Right renal cortex interstitium (tissue), 3 donors: ENCODE measurements at places on chromosomes 7 and 10. TPM values are rescaled to one million over a fixed set of nuclear protein-coding genes. Genes with fewer than 3 reads are reported as not detected.

GRCh38 chr7:113015034-113015645 is 71.5 kb downstream of the GPR85 start:
- DNase-seq: no peak

The WNT8B gene
- 0.69 TPM for polyA plus RNA-seq

- DNase-seq: no peak
Observed at GRCh38 chr7:112080978-112081377, 125.2 kb downstream of the DOCK4 start.

The PRF1 gene
- polyA plus RNA-seq: 0.82 TPM

The ADRB1 gene
- polyA plus RNA-seq: 0.10 TPM

GRCh38 chr7:135247746-135248471 is 14.3 kb downstream of the STRA8 start:
- no peak for DNase-seq

DNA sequence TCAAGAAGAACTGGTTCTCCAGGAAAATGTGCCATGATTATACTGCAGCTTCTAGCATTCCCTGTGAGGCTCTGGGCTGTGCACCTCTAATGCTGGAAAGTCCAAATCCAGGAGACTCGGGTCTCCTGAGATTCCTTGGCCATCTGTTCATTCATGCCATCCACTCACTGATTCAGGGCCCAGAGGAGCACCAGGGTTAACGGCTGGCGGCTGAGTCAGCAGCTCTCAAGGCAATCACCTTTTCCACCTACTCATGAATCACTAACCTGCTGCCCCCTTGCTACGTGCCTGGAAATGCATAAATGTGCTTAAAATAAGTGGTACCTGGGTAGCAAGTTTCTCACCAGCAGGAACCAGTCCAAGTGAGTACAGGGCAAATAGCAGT is 132.7 kb downstream of the KCNMA1 start:
- no peak for DNase-seq

The SPDYE11 gene
- polyA plus RNA-seq: 0.21 TPM

- DNase-seq: peak; percentile 71
Observed at GRCh38 chr7:30548845-30549244, 44.2 kb upstream of the GGCT start.

GRCh38 chr7:144780071-144780608 is 55.7 kb downstream of the TPK1 start:
- DNase-seq: no peak

DNA sequence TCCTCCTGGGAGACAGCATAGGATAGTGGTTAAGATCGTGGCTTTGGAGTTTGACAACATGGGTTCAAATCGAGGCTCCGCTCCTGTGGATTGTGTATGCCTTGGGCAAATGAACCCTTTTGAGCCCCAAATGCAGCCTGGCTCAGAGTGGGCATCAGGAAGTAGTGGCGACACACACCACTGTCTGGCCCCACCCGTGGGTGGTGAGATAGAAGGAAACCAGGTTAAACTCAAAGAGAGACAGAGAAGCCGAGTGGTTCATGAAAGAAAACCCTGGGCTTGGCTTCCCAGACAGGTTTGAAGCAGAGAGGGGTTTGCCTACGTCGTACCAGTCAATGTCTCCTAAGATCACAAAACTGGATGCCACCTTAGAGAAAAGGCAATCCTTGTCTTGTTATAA is 57.7 kb downstream of the PRTFDC1 start:
- no peak for DNase-seq

The ABCA13 gene
- 0.86 TPM for polyA plus RNA-seq

The WAPL gene
- polyA plus RNA-seq: 51.1 TPM

- no peak for DNase-seq
Observed at GRCh38 chr7:158486919-158487318, 100.7 kb downstream of the PTPRN2 start.

DNA sequence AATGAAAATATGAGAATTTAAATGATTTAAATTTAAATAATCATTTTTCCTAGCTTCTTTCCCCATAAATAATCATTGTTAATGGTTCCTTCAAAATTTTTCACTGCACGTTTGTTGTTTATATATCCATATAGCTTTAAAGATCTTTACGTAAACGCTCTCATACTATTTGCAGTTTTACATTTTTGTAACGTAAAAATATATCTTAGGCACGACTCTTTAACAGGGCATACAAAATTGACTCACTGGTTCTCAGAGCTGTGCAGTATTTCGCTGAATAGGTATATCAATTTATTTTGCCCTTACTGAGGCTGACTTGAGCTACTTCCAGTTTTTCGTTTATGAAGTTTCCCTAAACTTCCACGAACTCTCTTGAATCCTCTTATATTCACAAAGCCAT is 105.7 kb downstream of the LRRN3 start:
- no peak for DNase-seq

The MOGAT3 gene
- 0.60 TPM for polyA plus RNA-seq

The AOC1 gene
- polyA plus RNA-seq: 41.9 TPM

GRCh38 chr7:139643951-139644585 is 120.6 kb downstream of the CLEC2L start:
- DNase-seq: no peak

DNA sequence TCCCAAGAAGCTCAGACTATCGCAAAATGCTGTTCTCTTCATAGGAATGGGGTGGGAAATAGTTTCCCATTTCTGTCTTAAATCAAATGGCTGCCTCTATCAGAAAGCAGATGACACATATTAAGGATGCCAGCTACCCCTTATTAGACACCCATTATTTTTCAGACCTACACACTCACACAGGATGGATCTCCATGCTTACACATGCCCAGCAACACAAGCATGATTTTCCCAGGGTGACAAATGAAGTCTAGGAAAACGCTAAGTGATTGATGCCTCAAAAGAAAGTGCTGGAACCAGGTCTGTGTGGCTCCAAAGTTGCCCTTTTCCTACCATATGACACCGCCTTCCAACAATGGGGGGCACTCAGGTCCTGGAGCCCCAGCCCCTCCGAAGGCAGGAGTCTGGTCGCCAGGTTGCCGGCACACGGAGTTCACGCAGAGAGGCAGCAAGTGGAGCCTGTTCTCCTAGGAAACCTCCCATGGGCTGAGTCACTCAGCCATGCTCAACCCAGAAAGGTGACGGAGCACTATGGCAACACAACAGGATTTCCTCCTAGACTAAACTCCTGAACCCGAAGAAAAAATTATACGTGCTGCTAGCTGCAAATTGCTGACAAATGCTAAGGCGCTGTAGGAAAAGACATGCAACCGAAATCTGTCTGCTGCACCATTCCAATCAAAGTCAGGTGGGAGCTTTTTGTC is 19.8 kb downstream of the VOPP1 start:
- DNase-seq: peak; percentile 53

DNA sequence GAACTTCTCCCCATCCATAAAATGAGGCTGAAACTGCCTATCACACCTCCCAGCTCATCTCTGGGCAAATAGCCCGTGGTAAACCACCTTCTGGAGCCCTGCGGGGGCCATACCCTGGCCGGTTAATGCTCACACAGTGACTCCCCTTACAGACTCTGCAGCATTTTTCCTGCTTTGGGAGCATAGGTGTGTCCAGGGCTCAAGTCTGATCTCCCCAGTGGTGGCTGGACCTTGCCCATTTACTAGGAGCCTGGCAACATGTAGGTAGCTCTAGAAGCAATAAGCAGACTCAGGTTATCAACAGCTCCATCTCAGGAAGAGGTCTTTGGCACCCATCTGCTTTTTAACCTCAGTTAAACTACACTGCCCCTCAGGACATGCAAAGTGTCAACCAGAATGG is 5.5 kb upstream of the CDHR1 start:
- DNase-seq: no peak

The HOXA1 gene
- 2.3 TPM for polyA plus RNA-seq

DNA sequence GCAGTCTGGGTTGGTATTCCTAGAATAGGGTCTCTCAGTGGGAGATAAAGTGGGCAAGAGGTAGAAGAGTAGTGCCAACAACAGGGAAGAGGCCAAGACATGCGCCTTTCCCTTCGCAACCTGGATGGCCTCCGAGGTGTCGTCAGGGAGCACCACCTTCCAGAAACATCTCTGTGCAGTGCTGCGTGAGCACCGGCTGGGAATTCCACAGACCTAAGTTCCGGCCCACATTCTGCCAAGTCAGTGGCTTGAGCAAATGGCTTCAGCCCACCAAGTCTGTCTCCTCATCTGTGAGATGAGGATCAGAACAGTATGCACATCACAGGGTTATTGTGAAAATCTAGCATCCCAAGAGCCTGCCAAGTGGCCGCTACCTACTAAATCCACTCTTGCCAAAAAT is 40.6 kb downstream of the CCDC3 start:
- no peak for DNase-seq

The PSMC2 gene
- 130 TPM for polyA plus RNA-seq

DNA sequence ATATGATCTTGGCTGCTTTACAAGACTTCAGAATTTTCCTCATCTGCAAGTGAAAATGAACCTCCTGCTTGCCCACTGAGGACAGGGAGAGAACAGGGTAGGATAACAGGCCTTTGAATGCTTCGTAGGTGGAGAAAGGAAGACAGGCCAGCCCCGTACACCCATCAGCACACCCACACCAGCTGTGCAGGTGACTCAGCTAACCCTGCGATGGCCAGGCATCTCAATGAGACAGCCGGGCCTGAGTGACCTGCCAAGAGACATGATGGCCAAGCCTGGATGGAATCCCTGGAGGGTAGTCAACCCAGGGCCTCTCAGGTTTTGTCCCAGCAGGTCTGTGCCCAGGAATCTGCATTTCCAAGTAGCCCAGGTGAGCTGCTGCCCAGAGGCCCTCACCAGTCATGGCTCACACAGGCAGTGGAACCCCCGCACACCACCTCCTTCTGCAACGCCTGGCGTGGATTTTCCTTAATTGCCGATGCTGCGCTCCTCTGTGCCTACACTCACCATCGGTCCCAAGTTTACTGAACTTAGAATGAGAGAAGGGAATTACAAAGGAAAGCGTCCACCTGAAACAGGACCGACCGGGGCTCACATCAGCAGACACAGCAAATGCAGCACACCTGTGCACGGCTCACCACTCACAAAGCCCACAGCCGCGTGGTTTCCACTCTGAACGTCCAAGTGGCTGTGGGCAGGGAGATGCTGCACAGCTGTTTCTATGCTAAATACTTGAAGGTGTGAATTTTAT is 163.7 kb downstream of the DIP2C start:
- no peak for DNase-seq

DNA sequence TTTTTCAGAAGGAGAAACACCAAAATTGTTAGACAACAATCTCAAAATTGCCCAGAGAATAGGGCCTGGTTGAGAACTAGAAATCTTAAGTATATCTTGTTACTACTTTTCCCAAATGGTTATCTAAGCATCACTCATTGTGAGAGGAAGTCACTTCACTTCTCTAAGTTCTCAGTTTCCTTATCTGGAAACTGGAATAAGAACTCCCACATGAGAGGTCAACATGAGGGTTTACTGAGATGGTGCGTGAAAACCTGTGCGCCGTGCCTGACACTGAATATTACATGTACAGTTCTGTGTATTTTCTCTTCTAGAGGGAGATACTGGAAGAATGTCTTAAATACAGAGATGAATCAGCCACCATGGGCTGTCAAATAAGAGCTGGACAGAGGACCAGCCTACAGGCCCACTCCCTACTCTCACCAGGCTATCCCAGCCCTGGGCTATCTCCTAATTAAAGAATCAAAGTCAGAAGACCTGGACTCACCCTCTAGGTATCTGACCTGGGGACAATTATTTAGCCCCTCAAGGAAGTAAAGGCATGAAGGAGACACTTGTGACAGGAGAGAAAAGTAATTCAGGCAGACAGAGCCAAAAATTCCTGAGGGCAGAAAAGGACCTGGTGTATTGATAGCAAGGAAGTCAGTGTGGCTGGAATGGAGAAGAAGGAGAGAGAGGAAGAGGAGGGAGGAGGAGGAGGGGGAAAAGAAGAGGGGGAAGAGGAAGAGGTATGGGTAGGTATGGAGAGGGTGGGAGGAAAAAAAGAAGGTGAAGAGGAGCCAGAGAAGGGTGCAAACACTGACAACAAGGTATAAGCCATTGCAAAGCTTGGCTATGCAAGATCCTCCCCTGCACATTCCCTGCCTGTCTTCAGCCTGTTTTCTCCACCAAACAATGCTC is 44.9 kb downstream of the CCDC71L start:
- no peak for DNase-seq

DNA sequence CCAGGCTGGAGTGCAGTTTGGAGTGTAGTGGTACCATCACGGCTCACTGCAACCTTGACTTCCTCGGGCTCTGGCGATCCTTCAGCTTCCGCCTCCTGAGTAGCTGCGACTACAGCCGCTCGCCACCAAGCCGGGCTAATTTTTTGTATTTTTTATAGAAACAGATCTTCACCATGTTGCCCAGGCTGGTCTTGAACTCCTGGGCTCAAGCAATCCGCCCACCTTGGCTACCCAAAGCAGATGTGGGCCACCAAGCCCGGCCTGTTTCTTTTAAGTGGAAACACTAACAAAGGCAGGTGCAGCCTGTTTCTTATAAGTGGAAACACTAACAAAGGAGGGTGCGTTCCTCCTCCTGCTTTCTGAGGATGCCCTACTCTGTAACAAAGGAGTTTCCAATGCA is 18.2 kb downstream of the PRF1 start:
- DNase-seq: no peak

DNA sequence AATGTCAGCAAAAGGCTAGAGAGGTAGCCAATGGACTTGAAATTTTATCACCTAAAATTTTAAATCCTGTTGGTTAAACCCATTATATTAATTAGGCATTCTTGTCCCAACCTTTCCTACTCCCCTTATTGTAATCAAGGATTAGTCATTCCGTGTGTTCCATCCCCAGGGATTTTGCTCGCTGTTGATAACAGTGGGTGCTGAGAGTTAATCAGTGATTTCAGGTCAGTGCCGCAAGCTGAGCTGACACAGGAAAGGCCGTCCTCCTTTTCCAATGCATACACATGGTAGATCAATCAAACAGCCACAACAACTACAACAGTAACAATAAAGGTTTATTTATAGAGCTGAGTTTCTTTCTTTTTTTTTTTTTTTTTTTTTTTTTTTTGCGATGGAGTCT is 271.4 kb downstream of the ACTR3B start:
- DNase-seq: no peak

DNA sequence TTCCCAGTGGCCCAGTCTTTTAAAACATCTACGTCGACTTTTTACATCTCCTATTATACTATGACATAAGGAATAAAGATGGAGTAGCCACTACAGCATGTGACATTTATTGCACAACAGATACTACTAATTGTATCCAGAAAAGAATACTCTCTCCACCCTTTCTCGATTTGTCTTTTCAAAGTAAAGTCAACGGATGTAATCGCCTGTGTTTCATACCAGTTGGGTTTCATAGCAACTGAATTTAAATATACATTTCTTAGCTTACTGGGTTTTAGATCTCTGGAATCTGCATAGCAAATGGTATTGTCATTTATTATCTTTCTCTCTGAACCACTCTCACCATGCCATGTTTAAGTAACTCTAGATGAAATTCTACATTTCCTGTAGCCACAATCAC is 86.4 kb upstream of the TRIL start:
- no peak for DNase-seq
